Lung (tissue), 17 donors: ENCODE measurements at places on chromosomes 2 and 18. TPM values are rescaled to one million over a fixed set of nuclear protein-coding genes. Genes with fewer than 3 reads are reported as not detected.

The SPEG gene
- 3.7 TPM for polyA plus RNA-seq

- no peak overlapping the region for H3K27ac ChIP-seq
- H3K36me3 ChIP-seq: no peaks in the 10 kb centered on the region
- H3K4me1 ChIP-seq: no peaks in the 10 kb centered on the region
- no peak overlapping the region for H3K4me3 ChIP-seq
- DNase-seq: no peak
Observed at GRCh38 chr2:171846894-171847293, 47.1 kb downstream of the SLC25A12 start.

GRCh38 chr2:150789376-150789905 lies 302.0 kb upstream of the RND3 start:
- H3K4me3 ChIP-seq: no peak overlapping the region
- no peaks in the 10 kb centered on the region for H3K27me3 ChIP-seq
- DNase-seq: no peak

DNA sequence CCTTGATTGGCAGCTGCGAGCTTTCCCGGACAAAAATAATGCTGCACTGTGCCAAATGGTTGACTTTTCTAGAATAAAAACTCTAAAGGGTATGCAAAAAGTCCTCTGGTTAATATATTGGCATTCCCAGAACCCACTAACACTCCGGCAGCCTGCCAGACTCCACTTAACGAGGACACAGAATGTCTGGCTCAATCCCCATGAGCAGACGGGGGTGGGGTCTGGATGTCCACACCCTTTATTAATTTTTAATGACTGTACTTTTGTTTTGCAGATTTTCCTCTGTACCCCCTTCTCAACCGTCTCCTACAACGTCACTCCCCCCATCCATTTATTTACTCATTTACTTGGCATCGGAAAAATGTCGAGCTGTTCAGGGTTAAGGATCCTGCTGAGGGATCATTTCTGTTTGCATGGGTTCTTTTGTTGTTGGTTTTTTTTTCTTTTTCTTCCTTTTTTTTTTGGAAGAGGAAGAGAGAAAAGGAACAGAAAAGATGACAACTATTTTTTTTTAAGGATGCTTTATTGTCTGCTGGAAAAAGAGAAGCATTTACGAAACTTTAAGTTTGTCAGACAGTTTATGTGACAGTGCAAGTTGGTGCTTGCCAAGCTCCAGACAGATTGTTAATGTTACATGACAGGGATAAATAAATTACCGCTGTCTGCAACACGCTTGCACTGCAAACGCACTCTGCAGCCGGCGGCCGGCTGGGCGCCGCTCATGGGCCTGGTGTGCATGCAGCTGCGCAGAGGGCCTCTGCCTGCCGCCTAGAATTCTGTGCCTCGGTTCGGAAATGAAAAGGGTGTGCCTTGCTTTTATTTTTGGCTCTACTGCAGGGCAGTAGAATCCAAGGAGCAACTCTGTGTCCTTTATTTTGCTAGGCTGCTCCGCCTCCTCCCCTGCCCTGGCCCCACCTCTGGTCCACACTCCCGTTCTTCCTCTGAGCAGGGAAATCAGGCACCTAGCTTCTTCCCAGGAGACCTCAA lies 3.6 kb downstream of the LDLRAD4 start:
- DNase-seq: peak; percentile 96
- peak overlapping the region; percentile 51 for H3K27ac ChIP-seq
- peaks cover 20% of the 10 kb centered on the region for H3K4me1 ChIP-seq
- H3K36me3 ChIP-seq: no peaks in the 10 kb centered on the region
- H3K4me3 ChIP-seq: no peak overlapping the region

DNA sequence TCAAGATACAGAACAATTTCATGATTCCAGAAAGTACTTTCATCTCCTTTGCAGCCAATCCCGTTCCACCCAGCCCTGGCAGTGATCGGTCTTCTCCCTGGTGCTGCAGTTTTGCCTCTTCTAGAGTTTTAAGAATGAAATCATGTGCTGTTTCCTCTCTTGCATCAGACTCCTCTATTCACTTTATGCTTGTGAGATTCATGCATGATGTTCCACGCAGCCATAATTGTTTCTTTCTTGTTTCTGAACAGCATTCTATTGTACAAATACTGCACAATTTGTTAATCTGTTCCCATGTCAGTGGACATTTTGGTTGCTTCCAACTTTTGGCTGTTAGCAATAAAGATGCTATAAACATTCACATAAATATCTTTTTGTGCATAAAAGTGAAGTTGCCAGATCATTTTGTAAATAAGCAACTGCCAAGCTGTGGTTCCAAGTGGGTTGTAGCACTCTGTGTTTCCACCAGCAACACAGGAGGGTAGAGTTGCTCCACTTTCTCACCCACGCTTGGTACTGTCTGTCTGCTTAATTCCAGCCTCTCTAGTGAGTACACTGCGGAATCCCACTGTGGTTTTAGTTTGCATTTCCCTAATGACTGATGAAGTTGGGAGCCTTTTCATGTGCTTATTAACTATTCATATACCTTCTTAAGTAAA lies 104.5 kb downstream of the TWIST2 start:
- no peaks in the 10 kb centered on the region for H3K4me1 ChIP-seq
- no peak overlapping the region for H3K27ac ChIP-seq
- H3K4me3 ChIP-seq: no peak overlapping the region
